Left ventricle myocardium inferior (tissue), 1 donor: ENCODE measurements at places on chromosomes 3 and 15. TPM values are rescaled to one million over a fixed set of nuclear protein-coding genes. Genes with fewer than 3 reads are reported as not detected.

Gene TEX9
- total RNA-seq, result 0.77 TPM

Gene SYNPR
- 0.93 TPM for total RNA-seq

Gene IL17RD
- 9.6 TPM for total RNA-seq

Gene SI
- not detected for total RNA-seq

Gene LRRN1
- total RNA-seq, result 0.11 TPM

Gene CLN6
- 6.6 TPM for total RNA-seq

Gene COLQ
- total RNA-seq, result 14.9 TPM

Gene TMC3
- not detected for total RNA-seq
